ENCODE measurements at places on chromosomes 16 and 17.

GRCh38 chr17:9240659-9241370 lies 219.5 kb downstream of the NTN1 start:
- DNase-seq: no peak

DNA sequence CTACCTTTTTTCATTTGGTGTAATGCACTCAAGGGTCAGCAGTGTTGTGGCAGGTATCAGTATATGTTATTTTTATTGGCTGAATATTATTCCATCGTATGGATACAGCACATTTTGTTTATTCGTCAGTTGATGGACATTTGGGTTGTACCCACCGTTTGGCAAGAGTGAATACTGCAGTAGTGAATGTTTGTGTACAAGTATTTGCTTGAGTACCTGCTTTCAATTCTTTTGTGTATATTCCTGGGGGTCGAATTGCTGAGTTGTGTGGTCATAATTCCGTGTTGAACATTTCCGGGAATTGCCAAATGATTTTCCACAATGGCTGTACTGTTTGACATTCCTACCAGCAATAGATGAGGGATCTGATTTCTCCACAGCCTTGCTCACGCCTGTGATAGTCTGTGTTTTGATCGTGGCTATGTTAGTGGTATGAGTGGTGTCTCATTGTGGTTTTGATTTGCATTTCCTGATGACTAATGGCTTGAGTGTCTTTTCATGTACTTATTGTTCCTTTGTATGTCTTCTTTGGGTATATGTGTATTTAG lies 108.4 kb downstream of the OR1D5 start:
- DNase-seq: no peak

GRCh38 chr17:75856062-75856756 lies 1.1 kb upstream of the WBP2 start:
- no peak for DNase-seq

- DNase-seq: no peak
These were observed 19.6 kb downstream of the SBK1 start for GRCh38 chr16:28311913-28312312.

GRCh38 chr17:41547378-41547841 lies 19.3 kb upstream of the KRT19 start:
- no peak for DNase-seq

DNA sequence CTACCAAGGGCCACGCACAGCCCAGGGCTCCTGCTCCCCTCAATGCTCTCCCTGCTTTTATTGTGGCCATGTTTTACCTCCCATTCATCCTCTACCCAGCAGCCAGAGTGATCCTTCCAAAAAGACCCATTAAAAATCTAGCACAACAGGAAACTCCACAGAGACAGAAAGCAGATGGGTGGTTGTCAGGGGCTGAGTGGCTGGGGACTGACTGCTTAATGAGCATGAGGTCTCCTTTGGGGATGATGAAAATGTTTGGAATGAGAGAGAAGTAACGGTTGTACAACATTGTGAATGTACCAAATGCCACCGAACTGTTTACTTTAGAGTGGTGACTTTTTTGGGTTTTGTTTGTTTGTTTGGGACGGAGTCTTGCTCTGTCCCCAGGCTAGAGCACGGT lies 107.4 kb downstream of the GAS7 start:
- DNase-seq: no peak

DNA sequence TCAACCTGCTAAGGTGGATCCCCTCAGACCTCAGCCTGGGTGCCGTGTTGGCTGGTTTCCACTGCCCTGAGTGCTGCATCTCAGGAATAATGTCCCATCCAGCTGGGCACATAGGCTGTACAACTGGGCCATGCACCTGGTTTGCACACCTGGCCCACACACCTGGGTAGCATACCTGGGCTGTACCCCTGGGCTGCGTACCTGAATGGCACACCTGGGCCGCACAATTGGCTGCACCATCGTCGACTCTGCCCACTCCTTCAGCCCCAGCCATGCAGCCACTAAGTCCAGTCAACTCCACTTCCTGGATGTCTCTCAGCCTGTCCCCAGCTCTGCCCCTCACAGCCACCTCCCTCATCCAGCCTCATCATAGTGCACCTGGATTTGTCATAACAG lies 7.9 kb downstream of the SLC5A10 start:
- no peak for DNase-seq

DNA sequence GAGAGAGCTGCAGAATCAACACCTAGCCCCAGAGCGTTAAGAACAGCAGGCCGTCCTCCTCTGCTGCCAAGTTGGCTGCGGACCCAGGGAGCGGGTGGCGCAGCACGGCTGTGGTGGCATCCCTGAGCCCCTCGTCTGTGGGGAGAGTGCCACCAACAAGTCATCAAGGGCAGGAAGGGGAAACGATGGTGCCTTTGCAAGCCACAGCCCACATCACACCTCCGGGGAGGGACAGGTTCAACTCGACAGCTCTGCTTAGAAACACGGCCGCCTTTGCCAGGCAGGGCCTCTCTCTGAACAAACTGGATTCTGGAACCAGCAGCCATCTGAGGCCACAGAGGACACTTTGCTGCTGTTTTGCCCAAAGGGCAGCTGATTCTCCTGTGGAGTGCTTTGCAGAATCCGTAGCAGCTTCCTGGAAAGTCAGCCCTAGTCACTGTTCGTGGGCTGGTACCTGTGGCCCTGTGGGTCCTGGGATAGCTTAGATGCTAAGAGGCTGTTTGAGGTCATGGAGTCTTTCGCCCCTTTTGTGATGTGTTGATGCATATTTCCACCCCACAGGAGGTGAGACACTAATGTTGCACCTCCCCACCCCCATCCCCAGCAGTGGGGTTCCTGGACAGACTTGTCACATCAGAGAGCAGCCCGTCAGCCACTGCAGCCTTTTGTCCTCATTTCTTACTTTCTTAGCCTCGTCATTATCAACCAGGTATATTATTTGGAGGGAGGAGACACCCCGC lies 270.6 kb downstream of the CPPED1 start:
- DNase-seq: no peak

GRCh38 chr17:9969301-9969935 lies 64.3 kb upstream of the RCVRN start:
- no peak for DNase-seq

GRCh38 chr17:8283356-8283755 lies 5.1 kb upstream of the RANGRF start:
- no peak for DNase-seq

DNA sequence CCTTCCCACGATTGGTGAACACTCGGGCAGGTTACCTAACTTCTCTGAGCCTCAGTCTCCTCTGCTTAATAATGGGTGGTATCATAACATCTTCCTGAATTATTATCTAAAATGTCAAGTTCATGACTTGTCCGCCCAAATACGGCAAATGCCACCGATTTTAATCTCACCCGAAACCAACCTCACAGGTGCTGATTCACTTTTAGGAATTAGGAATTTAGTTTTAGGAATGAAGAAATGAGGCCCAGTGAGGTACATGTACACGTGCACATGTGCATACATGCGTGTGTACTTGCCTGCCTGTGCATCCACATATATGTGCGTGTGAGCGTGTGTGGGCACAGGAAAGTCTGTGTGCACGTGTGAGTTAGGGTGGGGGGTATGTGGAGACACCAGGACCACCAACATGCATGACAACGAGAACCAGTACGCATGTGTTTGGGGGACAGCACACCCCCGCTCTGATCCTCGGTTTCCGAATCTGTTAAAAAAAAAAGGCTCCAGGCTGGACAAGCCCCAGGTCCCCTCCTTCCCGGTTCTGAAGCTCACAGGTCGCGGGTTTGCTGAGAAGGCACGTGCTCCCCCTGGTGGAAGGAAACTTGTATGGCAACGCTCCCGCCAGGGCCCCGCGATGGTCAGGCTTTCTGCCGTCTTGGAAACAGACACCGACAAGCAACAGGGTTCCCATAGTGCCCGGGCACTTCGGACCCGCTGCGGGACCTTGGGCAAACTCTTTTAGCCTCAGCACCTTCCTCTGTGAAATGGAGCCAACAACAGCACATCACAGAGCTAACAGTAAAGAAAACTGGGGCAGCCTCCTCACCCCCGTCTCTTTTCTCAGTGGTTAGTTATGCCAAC lies 219.2 kb downstream of the RBFOX3 start:
- peak; percentile 34 for DNase-seq

GRCh38 chr16:53955221-53955875 lies 251.4 kb downstream of the FTO start:
- DNase-seq: no peak

- DNase-seq: no peak
These were observed 39.0 kb downstream of the ABCC1 start for GRCh38 chr16:15988268-15989013.

DNA sequence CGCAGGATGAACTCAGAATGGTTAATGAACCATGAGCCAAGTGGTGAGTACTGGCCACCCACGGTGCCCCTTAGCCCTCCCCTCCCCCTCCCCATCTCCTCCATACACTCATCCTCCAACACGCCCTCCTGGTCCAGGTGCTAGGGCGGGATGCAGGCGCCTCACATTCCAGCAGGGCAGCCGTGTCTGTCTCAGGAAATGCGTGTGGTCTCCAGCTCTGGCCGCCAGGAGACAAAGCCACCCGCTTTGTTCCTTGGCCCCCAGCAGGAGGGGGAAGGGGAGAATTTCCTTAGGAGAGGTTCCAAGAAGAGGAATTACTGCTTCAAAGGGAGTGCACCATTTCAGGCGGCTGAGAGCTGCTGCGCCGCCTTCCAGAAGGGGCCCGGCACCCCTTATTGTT lies 29.7 kb upstream of the RMI2 start:
- DNase-seq: no peak

GRCh38 chr17:4998027-4998731 lies 429 bp downstream of the KIF1C start:
- DNase-seq: no peak

- DNase-seq: no peak
These were observed 63.8 kb downstream of the SEC14L1 start for GRCh38 chr17:77204536-77204935.

GRCh38 chr17:52376137-52376536 lies 217.6 kb upstream of the CA10 start:
- no peak for DNase-seq

- DNase-seq: no peak
These were observed 1.4 kb downstream of the TEN1 start for GRCh38 chr17:75980188-75981018.

- DNase-seq: no peak
These were observed 284.5 kb downstream of the MAF start for GRCh38 chr16:79316004-79316458.

GRCh38 chr17:74031316-74032090 lies 172.0 kb upstream of the RPL38 start:
- DNase-seq: no peak

DNA sequence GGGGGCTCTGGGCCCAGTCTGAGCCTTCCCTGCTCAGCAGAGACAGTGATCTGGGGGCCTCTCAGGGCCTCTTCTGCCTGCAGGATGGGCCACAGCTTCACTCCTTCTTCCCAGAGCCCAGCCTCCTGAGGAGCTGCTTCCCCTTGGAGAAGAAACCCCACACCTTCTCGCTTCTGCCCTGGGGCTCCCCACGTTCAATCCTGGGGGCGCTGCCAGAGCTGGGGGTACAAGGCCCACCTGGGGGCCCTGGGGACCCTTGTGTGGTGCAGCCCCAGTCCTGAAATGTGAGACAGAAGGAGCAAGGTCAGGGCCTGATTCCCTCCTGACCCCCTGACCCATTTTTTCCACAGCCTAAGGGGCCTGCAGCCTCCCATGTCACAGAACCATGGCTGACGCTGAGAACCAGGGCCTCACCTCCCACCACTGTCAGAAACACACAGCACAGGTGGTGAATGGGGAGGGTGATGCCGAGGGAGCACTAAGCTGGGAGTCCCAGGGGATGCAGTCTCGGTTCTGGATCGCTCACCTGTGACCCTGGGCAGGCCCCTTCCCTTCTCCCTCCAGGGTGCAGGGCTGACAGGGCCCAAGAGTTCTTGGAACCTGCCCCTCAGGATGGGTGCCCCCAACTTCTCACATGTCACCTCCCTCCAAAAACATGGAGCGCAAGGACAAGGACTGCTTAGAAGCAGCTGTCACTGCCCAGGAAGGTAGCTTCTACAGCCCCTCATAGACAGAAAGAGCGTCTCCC lies 21.6 kb upstream of the MPO start:
- no peak for DNase-seq

DNA sequence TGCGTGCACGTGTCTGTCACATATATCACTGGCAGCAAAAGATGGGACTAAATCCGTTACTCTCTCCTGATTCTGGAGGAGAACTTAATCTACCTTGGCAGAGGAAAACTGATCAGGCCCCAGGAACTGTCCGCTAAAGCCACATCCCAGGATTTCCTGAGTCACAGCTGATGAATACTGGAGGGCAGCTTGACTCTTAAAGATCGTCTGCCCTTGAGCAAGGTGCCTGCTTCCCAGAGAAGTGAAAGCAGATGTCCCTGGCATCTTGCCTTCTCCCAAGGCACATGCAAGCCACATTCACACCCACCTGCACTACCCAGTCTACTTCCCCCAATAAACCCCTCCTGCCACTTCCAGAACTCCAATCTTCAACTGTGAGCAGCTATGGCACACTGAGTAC lies 99.8 kb downstream of the CPPED1 start:
- no peak for DNase-seq

GRCh38 chr17:56290802-56291118 lies 137.5 kb downstream of the ANKFN1 start:
- DNase-seq: no peak

DNA sequence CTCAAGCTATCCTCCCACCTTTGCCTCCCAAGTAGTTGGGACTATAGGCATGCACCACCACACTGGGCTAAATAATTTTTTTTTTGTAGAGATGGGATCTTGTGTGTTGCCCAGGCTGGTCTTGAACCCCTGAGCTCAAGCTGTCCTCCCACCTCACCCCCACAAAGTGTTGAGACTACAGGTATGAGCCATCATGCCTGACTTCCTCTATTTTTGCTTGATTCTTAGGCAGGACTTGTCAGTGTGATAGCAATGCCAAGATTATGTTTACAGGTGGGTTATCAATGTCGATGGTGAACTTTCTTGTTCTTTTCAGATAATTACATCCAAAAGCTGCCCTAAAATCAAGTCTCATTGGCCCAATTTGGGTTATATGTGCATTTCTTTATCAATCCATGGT lies 96.9 kb downstream of the HS3ST4 start:
- no peak for DNase-seq

DNA sequence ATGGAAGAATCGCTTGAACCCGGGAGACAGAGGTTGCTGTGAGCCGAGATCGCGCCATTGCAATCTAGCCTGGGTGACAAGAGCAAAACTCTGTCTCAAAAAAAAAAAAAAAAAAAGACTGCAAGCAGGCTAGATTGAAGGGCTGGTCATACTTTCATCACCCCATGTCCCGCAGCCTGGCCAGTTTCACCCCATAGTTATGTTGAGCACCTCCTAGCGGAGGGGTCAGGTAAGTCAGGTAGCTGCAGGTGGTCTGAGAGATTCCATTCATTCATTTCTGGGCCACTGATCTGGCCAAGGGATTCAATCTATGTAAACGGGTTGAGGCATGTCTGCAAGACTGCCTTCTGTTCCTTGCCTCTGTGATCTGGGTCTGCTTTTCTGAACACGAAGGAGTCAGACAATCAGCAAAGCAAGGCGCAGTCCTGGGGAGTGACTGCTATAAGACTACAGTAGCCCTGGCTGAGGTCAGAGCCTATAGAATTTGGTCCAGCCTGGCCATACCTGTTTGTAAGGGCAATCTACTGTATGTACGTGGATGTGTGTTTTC lies 23.6 kb upstream of the BPTF start:
- no peak for DNase-seq

GRCh38 chr17:47299239-47299910 lies 24.4 kb upstream of the EFCAB13 start:
- no peak for DNase-seq
